Epithelial cell of prostate (primary cell): ENCODE measurements at places on chromosomes 11 and 22.

DNA sequence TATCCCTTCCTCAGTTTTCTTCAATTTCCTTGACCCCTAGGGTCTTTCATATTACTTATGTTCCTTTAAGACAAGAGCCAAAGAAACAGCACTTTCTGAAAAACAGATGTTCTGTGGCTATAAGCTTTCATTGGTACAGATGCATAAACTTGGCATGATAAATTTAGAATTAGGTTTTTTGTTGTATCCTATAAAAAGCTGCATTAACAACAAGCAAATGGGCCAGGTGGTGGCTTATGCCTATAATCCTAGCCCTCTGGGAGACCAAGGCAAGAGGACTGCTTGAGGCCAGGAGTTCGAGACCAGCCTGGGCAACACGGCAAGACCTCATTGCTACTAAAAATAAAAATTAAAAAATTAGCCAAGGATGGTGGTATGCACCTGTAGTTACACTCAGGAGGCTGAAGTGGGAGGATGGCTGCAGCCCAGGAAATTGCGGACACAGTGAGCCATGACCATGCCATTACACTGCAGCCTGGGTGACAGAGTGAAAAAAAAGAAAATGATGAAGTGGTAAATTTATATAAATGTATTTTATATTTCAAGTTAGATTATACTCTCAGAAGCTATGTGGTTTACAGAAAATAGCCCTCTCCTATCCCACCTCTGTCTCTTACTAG lies 18.3 kb downstream of the KMT5B start:
- no peak for DNase-seq

DNA sequence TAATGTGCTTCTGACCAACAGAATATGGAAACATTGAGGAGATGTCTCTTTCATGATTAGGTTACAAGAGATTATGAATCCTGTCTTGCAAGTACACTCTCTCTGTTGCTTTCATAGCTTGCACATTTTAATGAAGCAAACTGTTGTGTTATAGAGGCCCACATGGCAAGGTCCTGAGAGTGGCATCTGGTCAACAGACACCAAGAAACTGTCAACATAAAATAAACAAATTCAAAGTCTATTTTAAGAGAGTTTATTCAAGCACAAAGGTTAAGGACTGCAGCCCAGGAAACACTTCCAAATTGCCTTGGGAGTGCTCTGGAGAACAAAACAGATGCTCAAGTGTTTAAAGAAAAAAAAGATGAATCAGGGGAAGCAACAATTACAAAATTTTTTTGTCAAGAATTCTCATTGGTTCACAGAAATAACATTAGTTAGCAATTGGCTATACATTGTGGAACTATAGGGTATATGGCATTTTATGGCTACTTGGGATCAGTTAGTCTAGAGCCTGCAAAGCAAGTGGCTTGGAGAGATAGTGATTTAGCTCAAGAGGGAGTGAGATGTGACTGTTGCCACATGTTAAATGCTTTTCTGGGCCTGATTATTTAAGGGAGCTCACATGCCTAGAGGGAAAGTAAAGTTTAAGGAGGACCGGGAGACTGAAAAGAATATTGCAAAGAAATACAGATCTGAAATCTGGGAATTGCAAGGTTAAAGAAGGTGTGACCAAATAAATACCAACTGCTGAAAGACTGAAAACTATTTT lies 54.6 kb downstream of the CTSC start:
- DNase-seq: no peak

DNA sequence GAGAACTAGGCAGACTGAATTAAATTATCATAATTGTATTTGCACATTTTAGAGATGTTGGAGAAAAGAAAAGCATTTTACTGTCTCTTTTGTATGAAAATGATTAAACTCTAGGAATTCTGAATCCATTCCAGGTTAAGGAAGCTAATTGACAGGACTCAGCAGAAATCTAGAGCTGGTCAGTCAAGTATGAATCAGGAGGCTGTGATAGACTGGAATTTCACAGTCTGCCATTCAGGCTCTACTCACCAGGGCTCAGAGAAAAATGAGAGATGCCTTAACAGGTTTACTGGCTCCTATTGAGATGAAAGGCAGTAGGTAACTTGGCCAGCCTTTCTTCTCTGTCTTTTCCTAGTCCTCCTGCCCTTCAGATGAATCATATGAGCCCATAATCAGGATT lies 693.9 kb upstream of the CHORDC1 start:
- DNase-seq: peak; percentile 3

GRCh38 chr11:83037877-83038276 lies 33.8 kb downstream of the RAB30 start:
- DNase-seq: no peak

GRCh38 chr11:113411536-113411935 lies 24.0 kb downstream of the ANKK1 start:
- no peak for DNase-seq

- no peak for DNase-seq
Observed at GRCh38 chr11:64146036-64146955, 19.6 kb downstream of the MACROD1 start.

GRCh38 chr11:96241331-96241841 lies 101.6 kb downstream of the MAML2 start:
- no peak for DNase-seq

GRCh38 chr11:973237-973636 lies 47.6 kb downstream of the AP2A2 start:
- no peak for DNase-seq

DNA sequence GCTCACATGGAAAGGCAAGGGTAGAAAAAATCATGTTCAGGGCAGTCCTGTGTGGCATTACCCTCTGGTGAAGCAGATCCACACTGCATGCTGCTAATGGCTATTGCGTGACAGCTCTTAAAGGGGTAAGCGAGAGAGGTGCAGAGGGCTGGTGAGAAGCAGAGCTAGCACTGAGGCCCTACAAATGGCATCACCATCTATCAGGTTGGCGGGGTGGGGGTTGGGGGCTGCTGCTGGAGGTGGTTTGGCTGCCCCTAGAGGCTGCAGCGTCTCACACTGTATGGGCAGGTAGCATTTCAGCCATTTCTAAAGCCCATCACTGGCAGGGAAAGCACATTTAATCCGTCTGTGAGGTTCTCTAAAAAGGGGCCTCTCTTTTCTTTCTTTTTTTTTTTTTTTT lies 16.9 kb upstream of the TMA7B start:
- DNase-seq: no peak

GRCh38 chr22:23823331-23823791 lies 15.4 kb downstream of the DERL3 start:
- no peak for DNase-seq

DNA sequence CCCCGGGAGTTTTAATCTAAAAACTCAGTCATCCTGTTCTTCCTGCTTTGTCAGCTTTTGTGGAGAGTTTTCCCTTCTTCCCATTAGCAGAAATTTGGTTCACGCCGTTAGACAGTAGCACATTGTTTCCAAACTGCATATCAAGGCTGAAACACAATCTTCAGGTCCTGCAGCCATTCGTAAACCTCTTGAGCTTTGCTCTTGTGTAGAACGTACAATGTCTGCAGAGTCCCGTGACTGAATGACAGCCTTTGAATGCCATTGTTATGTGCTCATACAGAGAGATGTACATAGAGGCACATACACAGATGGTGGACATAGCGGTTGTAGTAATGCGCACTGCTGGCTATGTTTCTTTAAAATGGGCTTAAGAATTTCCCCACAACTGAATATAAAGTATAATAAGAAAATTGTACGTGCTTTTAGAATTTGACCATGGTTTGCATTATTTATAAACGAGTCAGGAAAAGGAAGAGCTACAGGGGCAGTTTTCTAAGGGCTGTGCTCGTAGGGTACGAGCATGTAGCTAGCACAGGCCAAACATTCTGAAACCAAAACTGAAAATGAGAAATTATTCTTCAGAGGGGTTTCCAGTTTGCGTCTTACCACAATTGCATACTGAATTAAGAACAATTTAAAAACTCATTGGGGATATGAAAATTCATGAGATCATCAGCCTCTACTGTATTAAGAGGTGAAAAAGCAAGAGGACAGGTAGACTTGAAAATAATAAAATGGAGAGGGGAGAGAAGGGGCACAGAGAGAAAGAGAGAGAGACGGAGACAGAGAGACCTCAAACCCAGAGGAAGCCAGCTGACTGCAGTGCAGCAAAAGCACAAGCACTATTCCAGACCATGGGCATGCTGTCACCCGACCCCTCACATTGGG lies 310.1 kb downstream of the CADM1 start:
- no peak for DNase-seq

- no peak for DNase-seq
Observed at GRCh38 chr11:119774172-119774763, 45.3 kb upstream of the NECTIN1 start.

- no peak for DNase-seq
Observed at GRCh38 chr11:34792814-34793258, 123.3 kb downstream of the APIP start.

DNA sequence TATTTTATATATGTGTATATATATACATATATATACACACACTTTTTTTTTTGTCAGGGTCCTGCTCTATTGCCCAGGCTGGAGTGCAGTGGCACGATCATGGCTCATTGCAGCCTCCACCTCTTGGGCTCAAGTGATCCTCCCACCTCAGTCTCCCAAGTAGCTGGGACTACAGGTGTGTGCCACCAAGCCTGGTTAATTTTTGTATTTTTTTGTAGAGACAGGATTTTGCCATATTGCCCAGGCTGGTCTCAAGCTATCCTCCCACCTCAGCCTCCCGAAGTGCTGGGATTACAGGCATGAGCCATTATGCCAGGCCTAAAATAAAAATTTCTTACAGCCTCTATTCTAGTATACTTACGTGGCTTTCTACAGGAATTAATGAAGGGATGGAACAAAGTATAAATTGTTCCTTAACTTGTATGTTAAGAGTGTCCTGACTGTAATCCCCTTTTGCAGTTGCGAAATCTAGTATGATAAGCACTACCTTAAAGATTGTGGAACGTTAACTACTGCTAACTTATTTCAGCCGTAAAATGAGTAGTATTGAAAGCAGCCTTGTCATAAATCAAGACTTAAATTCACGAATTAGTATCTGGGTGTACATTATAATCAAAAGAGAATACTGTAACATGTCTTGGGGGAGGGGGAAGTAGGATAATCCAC lies 2.1 kb downstream of the TRAF6 start:
- no peak for DNase-seq

DNA sequence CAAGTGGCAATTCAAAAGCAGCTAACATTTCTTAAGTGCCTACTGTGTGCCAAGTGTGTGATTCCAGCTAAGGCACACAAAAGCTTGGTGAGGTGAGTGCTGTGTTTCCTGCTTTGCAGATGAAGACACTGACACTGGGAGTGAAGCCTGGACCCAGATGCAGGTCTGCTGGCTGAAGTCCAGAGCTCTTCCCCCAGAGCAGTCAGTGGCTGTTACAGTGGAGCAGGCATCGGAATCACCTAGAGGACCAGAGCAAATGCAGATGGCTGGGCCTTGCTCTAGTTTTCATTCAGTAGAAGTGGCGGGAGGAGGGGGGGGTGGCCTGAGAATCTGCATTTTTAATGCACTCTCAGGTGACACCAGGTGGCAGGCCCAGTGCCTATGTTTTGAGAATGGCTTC lies 342.3 kb downstream of the CADM1 start:
- DNase-seq: no peak

GRCh38 chr11:76671237-76671592 lies 668 bp upstream of the LRRC32 start:
- DNase-seq: no peak

GRCh38 chr11:10584071-10584501 lies 15.6 kb upstream of the LYVE1 start:
- DNase-seq: no peak

DNA sequence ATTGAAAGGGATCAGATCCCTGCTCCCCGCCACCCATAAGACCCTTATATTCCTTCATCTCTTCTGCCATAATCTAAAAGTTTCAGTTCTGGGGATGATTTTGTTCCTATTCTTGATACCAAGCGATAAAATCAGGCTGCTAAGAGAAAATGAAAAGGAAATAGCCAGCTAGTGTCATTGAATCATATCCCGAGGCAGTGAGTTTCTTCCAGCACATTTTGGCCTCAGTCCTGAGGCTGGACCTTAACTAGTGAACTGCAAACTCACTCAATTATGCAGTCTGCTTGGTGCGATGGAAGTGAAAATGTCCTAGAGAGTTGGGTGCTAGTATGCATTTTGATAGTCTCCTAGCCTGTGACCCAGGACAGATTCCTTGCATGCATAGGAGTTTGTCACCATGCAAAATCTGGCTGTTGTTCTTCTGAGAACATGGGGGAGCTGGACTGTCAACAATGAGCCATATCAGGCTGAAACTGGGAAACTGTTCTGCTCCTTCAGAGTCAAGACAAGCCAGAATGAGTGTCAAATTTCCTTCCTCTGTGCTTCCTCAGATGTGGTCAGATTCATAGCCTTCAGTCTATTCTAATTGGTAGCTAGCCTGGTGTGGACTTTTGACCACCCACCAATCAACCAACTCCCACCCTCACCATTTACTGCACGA lies 102.9 kb downstream of the CCDC81 start:
- DNase-seq: no peak

GRCh38 chr22:29103121-29103520 lies 30.3 kb downstream of the KREMEN1 start:
- DNase-seq: no peak

GRCh38 chr11:69140635-69141034 lies 15.1 kb upstream of the SMIM38 start:
- peak; percentile 48 for DNase-seq

DNA sequence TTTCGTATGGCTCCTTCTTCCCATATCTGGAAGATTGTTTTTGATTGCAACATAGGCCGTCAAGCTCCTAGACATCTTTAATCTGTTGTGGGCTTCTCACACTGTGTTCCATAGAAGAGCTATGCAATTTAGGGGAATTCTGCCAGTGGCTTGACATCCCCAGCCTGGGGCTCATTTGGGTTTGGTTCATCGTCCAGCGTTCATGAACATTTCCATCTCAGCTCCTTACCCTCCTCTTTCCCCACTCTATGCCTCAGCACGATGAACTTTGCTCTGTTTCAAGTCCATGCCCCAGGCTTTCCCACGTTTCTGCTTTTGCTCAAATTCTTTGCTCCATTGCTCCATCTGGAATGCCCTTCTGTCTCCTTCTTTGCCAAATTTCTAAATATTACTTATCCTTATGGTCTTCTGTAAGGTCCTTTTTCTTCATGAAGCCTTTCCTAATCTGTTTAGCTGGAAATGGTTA lies 26.1 kb upstream of the CLMP start:
- DNase-seq: no peak

DNA sequence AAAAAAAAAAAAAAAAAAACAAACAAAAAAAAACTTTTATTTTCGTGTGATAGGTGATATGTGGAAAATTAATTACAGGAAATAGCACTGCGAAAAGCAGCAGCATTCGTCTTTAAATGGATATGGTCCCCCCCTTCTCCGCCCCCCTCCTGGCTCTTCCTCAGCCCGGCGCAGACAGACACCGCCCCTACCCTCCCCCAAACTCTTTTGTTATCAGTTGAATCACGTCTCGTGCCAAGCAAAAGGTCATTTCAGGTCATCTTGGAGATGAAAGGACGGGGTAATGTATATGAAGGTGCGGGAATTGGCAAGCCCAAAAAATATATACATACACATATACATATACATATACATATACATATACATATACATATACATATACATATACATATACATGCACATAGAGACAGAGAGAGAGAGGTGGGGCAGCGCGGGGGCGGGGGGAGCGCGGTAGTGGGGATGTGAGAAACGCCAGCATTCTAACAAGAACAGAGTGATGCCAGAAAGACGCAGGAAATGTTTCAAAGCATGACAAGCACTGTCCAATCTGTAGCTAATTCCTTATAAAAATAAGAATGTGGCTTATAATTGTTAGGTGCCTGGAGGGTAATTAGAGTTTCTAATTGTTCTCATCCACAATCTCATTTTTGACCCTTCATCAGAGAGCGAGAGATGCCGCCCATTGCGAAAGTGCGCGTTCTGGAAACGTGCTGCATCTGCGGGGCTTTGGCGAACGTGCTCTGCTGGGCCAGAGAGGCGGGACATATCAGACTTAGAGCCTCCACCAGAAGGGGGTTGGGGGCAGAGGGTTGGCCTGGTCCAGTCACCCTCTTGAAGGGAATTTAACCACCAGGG lies 214.5 kb upstream of the UBASH3B start:
- no peak for DNase-seq
